Stimulated activated CD4-positive, alpha-beta T cell treated with anti-CD3 and anti-CD28 coated beads, Interleukin-2, amount 100 ng/mL, for 24 hours (primary cell): ENCODE measurements at places on chromosomes 2 and 18.

- no peak for DNase-seq
Observed at GRCh38 chr2:101980368-101980767, 11.4 kb upstream of the IL1R2 start.

DNA sequence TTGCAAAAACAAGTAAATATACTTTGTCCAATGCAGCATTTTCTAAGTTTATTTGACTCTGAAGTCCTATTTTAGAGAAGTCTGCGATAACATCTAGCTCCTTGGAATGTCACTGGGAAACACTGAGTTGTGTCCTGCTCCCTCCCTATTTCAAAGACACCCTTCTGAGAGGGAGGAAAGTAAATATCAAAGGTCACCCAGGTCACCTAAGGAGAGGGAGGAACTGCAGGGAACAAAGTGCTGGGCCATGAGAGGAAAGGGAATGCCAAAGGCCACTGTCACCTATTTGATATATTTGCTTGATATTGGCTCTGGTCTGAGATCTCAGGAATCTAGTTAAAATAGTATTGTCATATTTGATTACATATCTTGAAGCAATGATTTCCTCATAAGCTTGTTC lies 201.3 kb downstream of the GCA start:
- no peak for DNase-seq

- DNase-seq: no peak
Observed at GRCh38 chr2:88097891-88098557, 29.8 kb downstream of the FABP1 start.

DNA sequence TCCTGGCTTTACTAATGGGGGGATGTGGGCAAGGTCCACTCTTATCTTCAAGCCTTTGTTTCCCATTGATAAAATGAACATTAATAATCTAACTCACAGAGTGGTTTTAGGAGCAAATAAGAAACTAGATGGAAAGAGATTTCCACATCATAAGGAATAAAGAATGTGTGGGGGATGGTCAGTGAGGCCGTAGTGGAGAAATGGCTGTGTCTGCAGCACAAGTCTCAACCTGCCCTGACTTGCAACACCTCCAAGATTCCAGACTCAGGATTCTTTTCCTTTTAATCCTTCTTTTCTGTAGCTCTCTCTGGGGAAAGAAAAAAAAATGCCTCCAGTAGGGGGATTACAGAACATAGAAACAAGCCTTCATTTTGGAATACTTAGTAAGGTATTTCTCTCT lies 124.2 kb upstream of the MEX3C start:
- DNase-seq: no peak

DNA sequence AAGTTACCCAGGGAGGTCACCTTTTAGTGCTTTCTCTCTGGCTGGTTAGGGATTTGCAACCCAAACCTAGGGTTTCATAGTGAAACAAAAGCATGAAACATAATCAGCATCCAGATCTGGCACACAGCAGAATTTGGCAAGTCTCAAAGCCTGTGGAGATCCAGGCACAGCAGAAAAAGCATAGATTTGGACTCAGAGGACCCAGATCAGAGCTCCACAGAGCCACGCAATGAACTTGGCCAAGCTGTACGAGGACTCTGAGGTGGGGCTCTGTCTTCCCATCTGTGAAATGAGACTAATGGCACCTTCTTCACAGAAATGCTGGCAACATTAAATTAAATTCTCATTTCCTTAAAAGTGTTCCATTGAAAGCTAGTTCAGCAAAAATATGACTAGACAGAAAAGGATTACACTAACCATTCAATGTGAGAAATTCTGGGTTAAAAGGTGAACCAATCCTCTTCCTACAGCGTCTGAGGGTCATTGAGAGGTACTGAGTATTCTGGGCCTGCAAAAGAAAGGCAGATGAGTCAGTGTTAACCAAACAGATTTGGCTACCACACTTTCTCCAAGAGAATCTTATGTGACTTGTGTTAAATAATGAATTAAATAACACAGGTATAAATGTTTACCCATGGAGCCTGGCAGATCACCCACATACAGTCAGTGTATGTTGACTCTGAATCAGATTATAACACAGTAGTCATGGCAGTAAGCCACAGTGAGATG lies 266.3 kb downstream of the MREG start:
- DNase-seq: no peak

GRCh38 chr2:70456585-70457495 lies 96.8 kb downstream of the TGFA start:
- DNase-seq: no peak

GRCh38 chr2:134206573-134206972 lies 47.3 kb upstream of the MGAT5 start:
- DNase-seq: no peak

DNA sequence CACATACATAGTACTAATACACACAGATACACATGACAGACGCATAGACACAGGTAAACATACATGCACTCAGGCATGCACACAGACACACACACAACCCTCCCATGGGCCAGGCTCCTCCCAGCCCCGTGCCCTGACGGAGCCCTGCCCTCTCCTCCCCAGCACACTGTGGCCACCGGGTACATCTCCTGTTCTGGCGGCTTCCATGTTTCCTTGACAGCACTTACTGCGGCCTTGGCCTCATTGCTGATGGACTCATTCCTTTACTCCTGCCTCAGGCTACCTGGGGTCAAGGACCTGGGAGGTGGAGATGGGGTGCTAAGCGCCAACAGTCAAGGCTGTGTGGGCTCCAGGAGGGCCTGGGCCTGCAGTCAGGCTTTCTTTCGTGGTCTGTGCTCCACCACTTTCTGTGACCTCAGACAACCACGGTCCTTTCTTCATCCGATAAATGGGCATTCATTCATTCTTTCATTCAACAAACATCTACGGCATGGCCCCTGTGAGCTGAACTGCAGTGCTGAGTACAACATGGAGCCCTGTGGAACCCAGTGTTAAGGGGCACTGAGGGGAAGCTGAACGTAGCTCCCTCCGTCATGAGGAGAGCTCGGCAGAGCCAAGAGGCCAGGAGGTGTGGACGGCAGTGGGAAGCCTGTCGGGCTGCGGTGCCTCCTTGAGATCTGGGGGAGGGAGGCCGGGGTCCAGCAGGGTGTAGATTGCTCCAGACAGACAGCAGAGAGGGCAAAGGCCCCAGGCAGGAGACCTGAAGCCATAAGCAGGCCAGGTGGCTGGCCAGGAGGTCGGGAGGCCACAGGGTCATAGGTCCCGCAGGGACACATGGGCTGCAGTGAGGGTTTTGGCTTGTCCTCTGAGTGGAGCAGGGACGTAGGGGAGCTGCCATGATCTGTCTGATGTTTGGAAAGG lies 190.4 kb upstream of the HDAC4 start:
- no peak for DNase-seq

DNA sequence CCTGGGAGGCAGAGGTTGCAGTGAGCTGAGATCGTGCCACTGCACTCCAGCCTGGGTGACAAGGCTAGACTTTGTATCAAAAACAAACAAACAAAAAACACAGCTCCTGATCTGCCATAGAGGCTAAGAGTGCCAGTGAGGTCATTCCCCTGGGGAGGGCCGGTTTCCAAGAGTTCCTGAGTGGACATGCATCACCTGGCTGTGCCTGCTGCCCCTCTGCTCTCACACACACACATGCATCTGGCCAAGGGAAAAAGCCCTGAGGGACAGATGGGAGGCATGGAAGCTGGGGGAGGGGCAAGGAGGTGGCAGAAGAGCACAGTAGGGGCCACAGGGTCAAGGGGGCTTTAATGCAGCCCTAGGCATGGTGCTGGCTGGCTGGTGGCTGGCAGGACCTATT lies 60.4 kb downstream of the ZBTB7C start:
- no peak for DNase-seq

DNA sequence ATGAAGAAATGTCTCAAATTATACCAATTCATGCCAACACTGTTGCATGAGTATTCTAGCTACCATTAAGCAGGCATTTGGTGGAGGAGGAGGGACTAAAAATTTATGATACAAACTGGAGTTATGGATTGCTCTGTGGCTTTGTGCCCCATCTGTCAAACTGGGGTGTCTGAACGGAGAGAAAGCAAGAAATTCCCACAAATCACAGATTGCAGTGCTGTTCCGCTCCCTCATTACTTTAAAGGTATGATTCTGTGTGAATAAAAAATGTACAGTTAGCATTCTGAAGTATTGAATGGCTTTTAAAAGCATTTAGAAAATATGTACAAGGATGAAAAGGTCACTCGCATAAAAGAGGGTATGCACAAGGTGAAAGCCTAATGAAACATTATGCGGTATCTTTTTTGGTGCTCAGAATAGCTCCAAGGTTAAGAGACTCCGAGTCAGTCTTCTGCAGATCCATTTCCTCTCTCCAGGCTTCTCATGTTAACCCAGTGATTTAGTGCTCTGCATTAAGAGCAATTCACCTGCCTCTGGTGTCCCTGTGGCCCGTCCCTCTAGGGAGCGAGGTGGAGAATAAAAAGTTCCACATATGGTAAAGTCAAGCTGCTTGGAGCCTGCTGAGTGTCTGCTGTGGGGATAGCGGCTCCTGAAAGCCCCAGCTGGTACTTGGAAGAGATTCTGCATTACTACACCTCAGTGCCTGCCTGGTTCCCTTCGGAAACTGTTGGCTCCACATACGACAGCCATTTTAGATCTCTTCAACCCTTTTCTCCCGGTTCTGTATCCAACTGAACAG lies 184.2 kb downstream of the ZNF521 start:
- no peak for DNase-seq

DNA sequence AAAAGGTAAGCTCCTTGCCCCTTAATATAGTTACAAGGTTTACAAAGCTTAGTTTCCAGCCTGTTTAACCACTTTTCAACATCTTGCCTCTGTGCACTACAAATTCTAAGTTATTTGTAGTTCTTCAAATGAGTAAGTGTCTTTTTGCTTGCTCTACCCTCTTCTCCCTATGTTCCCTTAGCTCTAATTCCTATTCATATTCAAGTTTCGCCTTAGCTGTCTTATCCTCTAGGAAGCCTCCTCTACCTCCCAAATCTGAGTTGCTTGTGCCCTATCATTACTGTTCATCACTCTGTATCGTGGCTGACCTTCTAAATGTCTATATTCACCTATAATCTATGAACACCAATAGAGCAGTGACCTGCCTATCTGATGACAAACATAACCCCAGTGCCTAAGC lies 25.3 kb downstream of the NRXN1 start:
- no peak for DNase-seq

- no peak for DNase-seq
Observed at GRCh38 chr2:202429164-202429980, 53.2 kb downstream of the BMPR2 start.

DNA sequence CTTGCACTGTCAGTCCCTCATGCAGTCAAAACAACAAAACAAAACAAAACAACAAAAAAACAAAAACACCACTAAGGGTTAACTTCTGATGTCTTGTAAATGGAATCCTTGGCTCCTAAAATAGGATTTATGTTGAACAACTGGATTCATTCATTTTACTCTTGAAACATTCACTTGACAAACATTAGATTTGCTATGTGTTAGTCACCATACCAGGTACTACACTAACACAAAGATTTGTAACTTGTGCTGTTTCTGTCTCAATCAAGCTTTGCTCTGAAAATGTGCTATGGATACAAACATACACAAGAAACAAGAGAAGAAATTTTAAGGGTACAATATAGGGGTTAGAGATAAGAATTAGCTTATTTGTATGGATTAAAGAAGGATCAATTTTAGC lies 812.8 kb downstream of the LRP1B start:
- no peak for DNase-seq
